ENCODE measurements at places on chromosomes 16 and 17.
A peak's percentile ranks its signal among the peaks of the same experiment; 100 is the strongest.

DNA sequence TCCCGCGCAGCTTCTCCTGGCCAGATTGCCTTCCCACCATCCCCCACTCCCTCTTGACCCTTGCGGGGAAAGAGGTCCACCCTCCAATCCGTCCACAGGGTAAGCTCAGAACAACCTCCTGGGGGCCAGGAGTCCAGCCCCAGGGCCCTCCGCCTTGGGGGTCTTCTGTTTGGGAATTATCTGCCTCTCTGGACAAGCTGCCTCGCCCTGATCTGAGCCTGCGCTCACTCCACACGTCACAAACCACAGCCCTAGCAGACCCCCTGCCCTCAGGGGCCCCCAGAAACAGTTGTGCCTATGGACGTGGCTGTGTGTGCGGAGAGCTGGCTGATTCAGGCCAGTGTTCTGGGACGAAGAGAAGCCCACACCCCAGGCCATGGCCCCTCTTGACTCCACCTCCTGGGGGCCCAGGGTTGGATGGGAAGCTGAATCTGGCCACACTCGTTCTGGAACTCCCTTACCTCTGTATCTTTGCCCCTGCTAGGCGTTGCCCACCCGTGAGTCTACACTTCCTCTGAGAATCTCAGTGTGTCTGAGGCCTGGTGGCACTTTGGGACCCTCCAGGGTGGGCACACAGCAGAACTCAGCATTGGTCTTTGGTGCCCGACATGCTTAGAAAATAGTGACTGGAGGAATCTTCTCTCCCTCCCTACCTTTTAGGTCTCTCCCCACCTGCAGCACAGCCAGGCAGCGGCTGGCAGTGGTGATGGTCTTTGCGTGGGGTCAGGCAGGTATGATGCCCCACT is 119.9 kb upstream of the SMURF2 start:
- DNase-seq: no peak

DNA sequence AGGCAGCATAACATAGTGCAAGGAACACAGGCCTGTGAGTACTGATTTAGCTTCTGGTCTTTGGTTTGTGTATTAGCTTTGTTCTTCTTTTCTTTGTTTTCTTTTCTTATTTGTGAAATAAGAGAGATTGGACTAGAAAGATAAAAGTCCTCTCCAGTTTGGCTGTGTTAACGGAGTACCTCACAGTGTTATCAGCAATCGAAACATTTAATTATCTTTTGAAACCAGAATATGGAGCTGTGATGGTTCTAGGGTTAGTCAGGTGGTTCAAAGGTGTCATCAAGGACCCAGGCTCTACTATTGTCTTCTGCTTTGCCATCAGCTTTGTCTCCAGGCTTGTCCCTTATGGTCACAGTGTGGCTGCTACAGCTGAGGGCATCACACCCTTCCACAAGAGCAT is 25.6 kb downstream of the ADORA2B start:
- DNase-seq: no peak

DNA sequence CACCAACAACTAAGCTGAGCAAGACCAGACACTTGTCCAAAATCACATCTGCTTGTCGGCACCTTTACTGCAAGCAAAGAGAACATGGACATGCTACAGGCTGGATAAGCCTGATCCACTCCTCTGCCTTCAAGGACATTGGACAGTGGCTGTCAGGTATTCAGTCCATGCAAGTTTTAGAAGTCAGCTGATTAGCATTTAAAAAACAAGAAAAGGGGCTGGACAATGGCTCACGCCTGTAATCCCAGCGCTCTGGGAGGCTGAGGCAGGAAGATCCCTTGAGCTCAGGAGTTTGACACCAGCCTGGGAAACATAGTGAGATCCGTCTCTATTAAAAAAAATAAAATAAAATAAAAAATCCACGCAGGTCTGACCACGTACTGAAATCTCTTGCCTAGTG is 20.3 kb downstream of the PARN start:
- no peak for DNase-seq

DNA sequence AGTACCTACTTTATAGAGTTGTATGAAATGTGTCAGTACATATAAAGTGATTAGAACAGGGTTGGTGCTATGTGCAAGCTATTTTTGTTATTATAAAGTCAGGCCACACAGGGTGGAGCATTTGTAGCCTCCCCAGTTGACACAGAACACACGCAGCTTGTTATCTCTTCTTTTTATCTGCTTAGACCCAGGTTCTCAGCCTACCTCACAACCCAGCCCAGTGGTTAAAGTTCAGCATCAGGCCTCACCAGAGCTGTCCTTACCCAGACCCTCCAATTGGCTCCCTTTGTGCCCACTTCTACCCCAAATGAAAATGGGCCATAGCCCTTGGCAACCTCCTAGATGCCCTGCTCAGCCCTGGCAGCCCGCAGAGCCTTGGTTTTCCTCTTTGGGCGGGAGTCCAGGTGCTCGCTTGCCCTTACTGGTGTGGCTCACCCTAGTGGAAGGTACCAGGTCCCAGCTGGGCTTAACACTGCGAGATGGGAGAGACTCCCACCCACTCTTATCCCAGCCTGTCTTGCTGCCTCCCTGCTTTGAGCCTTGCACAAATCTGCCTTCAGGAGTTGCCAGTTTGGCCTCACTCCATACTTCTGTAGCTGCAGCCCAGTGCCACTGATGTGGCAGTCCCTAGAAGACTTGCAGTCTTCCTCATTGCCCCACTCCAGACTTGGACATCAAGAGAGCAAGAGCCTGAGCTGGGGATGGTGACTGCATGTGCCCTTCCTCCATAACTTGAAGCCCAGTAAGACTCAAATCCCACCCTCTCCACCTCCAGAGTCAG is 1.1 kb upstream of the PIGS start:
- DNase-seq: no peak

DNA sequence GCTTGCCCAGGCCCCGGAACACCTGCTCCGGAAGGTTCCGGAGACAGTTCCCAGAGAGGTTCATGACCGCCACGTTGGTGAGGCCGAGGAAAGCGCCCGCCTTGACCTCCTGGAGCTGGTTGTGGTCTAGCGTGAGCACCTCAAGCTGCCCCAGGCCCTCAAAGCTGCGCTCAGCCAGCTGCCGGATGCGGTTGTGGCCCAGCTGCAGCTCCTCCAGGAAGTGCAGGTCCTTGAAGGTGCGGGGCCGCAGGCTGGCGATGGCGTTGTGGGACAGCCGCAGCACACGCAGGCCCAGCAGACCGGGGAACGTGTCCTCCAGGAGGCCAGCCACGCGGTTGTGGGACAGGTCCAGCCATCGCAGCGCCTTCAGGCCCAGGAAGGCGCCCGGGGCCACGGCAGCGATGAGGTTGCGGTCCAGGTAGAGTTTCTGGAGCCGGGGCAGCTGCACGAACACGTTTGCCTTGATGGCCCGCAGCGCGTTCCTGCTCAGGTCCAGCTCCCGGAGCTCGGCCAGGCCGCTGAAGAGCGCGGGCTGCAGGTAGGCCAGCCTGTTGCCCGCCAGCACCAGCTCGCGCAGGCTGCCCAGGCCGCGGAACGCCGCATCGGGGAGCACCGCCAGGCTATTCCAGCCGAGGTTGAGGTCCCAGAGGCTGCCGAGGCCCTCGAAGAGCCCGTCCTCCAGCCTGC is 2.1 kb downstream of the IGFALS start:
- DNase-seq: no peak

- DNase-seq: no peak
Observed at GRCh38 chr17:8162233-8162996, at the start of gene VAMP2. TSS of gene VAMP2 (minus strand) at chr17:8162948. CDS start at chr17:8162879, 69 bp downstream.

DNA sequence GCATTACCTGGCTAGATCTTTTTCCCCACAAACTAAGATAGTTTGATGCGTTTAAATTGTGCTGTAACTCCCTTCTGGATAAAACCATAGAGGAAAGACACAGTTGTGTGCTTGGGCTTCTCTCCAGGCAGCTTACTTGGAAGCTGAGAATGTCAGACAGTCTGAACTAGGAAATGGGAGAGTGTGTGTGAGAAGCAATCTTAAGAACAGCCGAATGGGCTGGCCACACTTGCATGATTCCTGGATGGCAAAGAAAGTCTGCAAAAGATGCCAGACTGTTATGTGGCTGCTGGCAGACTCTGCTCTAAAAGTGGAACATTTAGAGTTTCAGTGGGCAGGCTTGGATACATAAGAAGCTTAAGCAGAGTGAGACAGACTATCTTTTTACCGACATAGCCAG is 384.3 kb upstream of the PSMD7 start:
- DNase-seq: no peak

DNA sequence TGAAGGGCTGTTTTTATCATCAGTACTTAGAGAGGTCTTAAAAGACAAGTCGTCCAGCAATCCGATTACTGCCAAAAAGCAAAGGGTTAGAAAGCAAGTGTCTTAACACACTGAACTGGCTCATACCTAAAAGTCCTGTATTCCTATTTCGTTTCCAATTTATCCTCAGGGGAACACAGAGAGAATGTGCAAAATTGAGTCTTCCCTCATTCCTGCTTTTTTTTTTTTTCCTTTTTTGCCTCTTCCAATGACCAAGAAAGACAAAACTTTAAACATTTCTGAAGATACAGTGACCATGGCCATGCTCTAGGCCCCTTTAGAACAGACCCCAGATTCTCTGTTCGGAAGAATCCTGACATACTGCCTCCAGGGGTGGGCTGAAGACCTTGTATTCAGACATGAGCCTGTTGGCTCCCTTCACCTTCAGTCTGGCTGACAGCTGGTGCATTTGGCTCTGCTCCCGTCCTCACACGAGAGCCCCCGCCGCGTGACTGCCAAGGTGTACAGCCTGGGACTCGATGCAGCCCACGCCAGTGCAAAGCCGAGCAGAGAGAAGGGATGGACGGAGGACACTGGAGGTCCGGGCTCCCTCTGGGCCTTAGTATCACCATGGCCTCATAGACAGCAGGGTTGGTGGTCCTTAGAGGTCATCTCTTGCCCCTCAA is 47.0 kb downstream of the COTL1 start:
- DNase-seq: no peak

DNA sequence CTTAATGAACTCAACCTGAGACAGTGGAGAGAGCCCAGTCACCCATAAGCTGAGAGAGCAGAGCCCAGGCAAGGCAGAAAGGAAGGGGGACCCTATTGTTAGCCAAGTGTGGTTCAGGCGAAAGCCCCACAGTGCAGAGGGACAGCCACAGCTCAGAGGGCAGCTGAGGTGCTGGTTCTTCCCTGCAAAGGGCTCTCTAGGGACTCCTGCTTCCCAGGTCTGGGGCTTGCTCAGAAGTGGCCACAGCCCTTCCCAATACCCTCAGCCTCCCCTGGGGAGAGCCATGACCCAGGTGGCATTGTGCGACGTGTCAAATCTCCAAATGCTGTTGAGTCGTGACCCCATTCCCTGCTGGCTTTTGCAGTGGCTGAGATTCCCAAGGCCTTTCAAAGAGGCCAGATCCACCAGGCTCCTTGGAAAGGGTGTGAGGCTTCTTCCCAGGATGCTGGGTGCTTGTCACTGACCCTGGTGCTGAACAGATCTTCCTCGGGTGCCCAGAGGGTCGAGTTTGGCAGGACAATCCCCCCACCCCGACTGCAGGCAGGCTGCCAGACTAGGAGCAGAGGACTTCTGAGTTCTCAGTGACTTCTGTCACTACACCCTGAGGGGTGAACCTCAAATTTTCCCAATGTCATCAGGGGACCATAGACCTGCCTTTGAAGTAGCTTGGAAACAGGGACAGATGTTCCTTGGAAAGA is 2.5 kb upstream of the CCL17 start:
- DNase-seq: no peak

GRCh38 chr16:86534779-86535615 is 20.0 kb downstream of the MTHFSD start:
- no peak for DNase-seq

DNA sequence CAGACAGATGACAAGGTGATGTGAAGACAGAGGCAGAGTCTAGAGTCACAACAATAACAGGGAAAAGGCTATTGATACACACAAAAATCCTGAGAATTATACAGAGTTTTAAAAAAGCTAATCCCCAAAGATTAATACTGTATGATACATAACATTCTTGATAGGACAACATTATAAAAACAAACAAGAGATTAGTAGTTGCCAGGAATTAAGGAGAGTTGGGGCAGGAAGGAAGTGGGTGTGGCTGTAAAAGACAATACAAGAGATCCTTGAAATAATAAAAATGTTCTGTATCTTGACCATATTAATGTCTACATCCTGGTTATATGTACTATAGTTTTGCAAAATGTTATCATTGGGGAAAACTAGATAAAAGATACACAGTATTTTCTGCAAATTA is 309.5 kb upstream of the PMFBP1 start:
- DNase-seq: no peak

DNA sequence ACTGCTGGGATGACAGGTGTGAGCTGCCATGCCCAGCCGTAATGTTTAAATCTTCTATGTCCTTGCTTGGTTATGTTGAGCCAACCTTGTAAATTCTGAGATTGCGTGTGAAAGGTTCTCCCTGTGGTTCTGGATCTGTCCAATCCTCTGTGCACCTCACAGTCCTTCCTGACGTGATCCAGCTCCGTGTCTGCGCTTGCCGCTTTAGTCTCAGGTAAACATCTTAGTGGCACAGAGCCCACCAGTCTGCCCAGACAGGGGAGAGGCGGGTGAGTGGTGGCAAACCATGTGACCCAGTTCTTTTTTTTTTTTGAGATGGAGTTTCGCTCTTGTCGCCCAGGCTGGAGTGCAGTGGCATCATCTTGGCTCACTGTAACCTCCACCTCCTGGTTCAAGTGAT is 13.9 kb downstream of the SLC25A10 start:
- no peak for DNase-seq

- no peak for DNase-seq
Observed at GRCh38 chr17:80482555-80483308, 6.3 kb upstream of the NPTX1 start.

DNA sequence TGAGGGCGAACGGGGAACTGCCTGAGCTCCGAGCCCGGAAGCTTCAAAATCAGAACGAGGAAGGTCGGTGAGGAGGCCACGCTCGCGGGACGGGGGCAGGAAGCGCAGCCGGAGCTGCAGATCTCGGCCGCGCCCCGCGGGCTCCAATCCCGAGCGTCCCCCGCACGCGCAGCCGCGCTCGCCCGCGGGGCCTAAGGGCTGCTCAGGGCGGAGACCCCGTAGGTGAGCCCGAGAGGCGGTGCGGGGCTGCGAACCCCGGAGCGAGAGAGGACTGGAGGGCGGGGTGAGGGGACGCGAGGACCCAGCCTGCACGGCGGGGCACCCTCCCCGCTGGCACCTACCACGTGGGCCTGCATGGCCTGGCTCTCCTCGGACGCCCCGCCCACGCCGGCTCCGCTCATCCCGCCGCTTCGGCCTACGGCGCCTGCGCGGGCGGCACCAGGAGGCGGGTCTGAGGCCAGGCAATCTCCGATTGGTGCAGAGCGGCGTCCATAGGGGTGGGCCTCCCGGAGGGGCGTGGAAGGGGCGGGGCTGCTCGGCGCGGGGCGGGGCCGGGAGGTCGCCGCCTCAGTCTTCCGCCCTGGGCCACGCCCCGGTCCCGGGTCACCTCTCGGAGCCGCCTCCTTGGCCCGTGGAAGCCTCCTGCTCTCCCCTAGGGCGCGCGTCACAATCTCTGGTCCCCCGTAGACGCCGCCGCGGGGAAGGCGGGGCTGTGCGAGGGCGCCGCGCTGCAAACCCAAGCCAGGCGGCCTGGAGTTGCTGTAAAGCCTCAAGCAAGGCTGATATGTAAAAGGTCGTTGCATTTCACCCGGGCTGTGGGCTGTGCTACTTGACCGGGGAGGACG is 27.8 kb upstream of the METRNL start:
- peak; percentile 96 for DNase-seq

- DNase-seq: no peak
Observed at GRCh38 chr16:17561056-17561455, 90.3 kb upstream of the XYLT1 start.
